ENCODE measurements at places on chromosomes 5 and 9.

GRCh38 chr9:77997611-77998284, 33.9 kb downstream of the GNAQ start:
- no peak overlapping the region for H3K4me3 ChIP-seq
- peaks cover 42% of the 10 kb centered on the region for H3K4me1 ChIP-seq
- H3K27me3 ChIP-seq: no peaks in the 10 kb centered on the region
- no peaks in the 10 kb centered on the region for H3K36me3 ChIP-seq

DNA sequence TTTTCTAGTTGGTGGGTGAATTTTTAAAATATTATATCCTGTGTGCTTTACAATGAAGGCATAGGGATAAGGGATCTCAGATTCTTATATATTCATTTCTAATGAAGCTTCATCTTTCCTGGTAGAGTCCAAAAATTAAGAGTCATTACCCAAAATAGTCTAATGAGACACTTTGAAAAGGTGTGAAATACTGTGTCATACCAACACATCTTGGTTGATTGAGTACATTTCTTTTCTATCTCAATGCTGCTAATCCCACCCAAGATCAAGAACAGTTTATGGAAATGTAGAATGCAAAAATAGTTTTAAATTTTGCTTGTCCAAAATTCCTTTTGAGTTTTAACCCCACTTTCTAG, 7.4 kb downstream of the EBF1 start:
- no peaks in the 10 kb centered on the region for H3K27me3 ChIP-seq
- DNase-seq: no peak
- H3K4me3 ChIP-seq: no peak overlapping the region
- H3K36me3 ChIP-seq: no peaks in the 10 kb centered on the region

DNA sequence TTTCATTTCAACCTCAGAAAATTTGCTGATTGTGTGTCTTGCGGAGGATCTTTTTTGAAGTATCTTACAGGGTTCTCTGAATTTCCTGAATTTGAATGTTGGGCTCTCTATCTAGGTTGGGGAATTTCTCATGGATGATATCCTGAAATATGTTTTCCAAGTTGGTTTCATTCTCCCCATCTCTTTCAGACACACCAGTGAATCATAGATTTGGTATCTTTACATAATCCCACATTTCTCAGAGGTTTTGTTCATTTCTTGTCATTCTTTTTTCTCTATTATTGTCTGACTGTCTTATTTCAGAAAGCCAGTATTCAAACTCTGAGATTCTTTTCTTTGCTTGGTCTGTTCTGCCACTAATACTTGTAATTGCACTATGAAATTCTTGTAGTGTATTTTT, 456.9 kb downstream of the PRELID2 start:
- H3K4me1 ChIP-seq: no peaks in the 10 kb centered on the region
- no peaks in the 10 kb centered on the region for H3K36me3 ChIP-seq
- H3K4me3 ChIP-seq: no peak overlapping the region
- no peaks in the 10 kb centered on the region for H3K27me3 ChIP-seq

DNA sequence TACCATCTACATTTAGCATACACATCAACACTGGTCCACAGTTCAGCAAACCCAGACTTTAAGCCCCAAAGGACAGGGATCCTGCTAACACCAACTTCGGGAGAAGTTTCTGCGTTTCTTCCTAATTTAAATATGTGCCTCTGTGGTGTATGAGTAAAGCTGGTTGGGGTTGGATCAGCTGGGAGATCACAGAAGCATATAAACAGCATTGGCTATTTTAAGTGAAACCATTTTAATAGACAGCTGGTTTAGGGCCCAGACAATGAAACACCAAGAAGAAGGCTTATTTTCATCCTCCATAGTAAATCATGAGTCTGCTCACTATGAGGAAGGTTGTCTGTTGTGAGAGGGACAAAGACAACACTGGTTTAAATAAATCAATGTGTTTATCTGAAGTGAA, 11.3 kb downstream of the EBF1 start:
- no peak overlapping the region for H3K4me3 ChIP-seq
- H3K4me1 ChIP-seq: no peaks in the 10 kb centered on the region
- no peaks in the 10 kb centered on the region for H3K36me3 ChIP-seq
- DNase-seq: no peak

DNA sequence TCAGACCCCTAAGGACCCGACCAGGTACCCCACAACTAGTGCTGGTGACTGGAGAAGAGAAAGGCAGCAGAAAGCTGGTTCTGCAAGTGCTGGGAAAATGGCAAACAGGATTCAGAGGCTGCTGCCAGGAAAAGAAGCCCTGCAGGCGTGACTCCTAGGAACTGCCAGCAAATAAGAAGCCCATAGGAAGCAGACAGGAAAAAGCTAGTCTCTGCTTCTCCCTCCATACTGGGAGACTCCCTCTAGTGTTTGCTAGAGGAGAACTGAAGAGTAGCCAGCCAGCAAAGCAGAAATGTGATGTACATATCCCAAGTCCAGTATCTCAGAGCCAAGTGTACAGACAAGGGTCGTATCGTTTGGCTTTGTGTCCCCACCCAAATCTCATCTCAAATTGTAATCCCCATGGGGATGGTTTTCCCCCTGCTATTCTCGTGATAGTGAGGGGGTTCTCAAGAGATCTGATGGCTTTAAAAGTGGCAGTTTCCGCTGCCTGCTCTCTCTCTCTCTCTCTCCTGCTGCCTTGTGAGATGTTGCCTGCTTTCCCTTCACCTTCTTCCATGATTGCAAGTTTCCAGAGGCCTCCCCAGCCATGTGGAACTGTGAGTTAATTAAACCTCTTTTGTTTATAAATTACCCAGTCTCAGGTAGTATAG, 38.1 kb upstream of the TUSC1 start:
- no peak overlapping the region for H3K4me3 ChIP-seq
- H3K27me3 ChIP-seq: no peaks in the 10 kb centered on the region
- H3K27ac ChIP-seq: no peak overlapping the region
- no peaks in the 10 kb centered on the region for H3K36me3 ChIP-seq
- DNase-seq: no peak

GRCh38 chr9:89808076-89808755, 203.4 kb downstream of the GADD45G start:
- no peak overlapping the region for H3K4me3 ChIP-seq
- H3K4me1 ChIP-seq: no peaks in the 10 kb centered on the region
- no peak for DNase-seq

GRCh38 chr9:117868594-117868993, 164.4 kb downstream of the TLR4 start:
- H3K36me3 ChIP-seq: no peaks in the 10 kb centered on the region
- H3K4me1 ChIP-seq: no peaks in the 10 kb centered on the region
- H3K4me3 ChIP-seq: no peak overlapping the region
- no peak for DNase-seq
